ENCODE measurements at places on chromosomes 13 and 19.

DNA sequence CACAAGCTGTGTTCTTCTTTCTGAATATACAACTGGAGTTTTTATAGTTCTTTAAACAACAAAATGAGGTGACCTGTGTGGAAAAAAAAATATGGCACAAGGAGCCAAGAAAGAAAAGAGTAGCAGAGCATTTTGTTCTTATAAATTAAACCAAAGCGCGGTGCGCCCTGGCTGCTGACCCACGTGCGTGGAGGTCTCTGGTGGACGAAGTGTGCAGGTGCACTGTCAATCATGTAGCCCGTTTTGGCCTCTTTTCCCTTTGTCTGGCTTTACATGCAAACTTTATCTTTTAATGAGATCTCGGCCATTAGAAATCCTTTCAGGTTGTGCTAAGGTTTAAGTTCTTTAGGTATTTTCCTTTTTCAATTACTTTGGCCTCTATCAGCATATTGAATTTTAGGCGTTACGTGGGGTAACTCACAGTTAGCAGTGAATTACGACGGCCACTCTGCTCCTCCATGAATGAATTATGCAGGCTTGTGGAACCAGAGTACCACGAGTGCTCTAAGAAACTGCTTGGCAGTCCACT is 443.9 kb upstream of the SLC10A2 start:
- DNase-seq, result no peak

- no peak for DNase-seq
Observed at GRCh38 chr13:109274188-109274821, 512.1 kb downstream of the IRS2 start.

- no peak for DNase-seq
Observed at GRCh38 chr13:25276748-25277147, 10.5 kb downstream of the MTMR6 start.

DNA sequence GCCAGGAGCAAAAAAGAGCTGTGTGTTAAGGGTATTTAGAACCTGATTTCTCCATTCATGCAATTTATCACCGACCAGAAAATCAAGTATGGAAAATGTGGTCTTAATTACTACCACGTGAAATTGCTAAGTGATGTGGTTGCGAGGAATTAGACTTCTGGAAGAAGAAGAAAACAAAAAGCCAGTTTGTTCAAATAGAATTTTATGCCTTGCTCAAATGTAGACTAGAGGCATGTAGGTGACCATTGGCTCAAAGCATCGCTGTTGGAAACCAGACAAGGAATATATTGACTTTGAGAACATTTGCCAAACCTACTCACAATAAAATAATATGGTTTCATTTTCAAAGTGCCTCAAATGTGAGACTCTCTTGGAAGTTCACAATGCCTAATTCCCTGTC is 57.3 kb upstream of the LRCH1 start:
- DNase-seq, result no peak

DNA sequence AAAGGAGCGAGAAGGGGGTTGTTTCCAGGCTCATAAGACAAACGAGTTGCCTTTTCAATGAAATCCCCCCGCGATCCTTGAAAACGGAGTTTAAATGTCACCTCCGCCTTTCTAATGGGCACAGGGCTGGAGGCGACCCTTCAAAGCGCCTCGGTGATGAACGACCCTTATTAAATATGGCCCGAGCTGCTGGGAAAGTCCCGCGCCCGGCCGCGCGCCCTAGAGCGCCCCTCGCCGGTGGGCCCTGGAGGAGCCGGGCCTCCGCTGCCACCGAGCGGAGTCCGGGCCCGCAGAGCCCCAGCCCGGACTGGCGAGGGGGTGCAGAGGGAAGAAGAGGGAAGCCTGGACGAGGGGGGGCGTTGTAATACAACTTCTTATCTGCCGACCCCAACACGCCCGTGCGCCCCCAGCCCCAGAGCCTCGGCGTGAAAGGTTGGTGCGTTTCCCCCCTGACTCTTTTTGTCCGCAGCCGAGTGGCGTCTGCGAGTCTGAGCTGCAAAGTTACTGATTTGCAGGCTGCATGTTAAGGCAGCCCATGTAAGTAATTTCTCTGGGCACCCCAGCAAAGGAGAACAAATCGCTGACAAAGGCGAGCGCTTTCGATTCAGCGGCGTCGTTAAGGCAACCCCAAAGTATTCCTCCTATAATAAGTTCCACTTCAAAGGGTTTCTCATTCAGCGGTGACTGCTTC is 11.9 kb downstream of the ZIC5 start:
- DNase-seq, result no peak

Data from T-helper 22 cell (primary cell).